Inflammatory macrophage treated with lipopolysaccharide for 1 hour (primary cell): ENCODE measurements at places on chromosomes 4 and X.

- DNase-seq: no peak
Measured at GRCh38 chr4:945274-946102, 13.2 kb downstream of the TMEM175 start.

DNA sequence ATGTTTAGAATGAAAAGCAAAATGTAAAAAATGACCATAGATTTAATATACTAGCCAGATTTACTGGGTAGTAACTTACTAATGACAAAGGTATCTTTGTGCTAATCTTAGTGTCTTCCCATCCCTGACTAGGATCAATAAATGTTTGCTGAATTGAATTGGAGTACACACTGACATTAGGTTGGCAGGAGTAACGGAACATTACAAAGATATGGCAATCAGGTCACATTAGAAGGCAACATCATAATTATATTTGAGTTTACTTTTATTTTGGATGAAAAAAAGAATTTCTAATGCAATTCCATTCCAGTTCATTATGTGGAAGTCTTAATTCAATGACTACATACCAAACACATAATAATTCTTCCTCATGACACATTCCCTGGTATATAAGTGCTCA lies 77.8 kb downstream of the MID1 start:
- DNase-seq: no peak

- no peak for DNase-seq
Measured at GRCh38 chr4:105058177-105058812, 88.4 kb upstream of the TET2 start.

GRCh38 chr4:73603271-73603710 lies 16.9 kb downstream of the RASSF6 start:
- peak; percentile 34 for DNase-seq

GRCh38 chrX:7318241-7318640 lies 170.3 kb upstream of the PUDP start:
- no peak for DNase-seq

- no peak for DNase-seq
Measured at GRCh38 chr4:115154826-115155225, 41.4 kb upstream of the NDST4 start.

DNA sequence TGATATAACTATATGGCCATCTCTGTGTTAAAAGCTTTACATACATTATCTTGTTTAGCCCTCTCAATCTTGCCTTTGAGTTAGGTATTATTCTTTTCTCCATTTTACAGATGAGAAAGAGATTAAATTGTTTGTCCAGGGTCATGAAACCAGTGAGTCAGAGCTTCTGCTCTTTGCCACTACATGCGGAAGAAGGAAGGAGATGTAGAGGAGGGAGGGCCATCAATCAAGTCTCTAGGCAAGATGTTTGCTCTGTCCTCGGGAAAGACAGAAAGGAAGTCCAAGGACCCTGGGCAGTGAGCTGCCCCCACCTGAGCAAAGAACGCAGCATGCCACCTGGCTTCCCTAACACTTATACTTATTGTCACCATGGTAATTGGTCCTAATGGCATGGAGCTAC lies 133.7 kb upstream of the IL1RAPL2 start:
- DNase-seq: no peak

- no peak for DNase-seq
Measured at GRCh38 chr4:126028876-126029275, 714.1 kb downstream of the FAT4 start.

DNA sequence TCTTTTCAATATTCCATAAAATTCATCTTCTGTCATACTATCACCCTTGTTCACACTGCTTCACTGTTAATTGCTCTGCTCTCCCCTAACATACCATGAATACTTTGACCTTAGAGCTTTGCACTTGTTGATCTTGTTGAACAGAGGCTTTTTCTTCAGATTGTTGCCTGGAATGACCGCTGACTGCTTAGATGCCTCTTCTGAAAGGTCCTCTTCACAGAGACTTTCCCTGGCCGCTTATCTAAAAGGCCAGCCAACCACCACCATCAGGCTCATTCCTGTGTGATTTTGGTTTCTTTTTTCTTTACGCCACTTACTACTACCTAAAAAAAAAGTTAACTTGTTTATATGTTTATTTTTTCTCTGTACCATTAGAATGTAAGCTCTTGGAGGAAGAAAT lies 667.7 kb downstream of the STPG2 start:
- DNase-seq: no peak

DNA sequence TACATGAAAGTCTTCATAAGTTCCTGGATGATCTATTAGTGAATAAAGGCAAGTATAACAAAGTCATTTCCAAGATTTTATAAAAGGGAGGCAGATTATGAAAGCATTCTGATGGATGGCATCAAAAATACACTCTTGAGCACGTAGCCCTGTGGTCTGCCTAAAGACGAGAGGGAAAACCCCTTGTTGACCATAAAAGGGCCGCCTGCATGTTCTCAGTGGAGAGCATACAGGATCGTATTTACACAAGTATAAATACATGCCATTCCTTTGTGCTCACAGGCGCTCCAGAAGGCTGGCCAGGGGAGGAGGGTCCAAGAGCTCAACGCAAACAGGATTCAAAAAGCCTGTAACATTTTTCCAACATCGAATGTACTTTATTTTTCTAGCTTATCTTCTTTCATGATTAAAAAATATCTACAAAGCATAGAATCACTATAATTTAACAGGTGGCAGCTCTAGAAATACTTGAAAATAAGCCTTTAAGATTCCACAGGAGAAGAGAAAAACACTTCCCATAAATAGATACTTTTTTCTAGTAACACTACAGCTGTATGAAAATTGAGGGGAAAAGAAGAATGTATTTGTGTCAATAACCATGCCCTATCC lies 29.6 kb downstream of the PDGFC start:
- DNase-seq: no peak

DNA sequence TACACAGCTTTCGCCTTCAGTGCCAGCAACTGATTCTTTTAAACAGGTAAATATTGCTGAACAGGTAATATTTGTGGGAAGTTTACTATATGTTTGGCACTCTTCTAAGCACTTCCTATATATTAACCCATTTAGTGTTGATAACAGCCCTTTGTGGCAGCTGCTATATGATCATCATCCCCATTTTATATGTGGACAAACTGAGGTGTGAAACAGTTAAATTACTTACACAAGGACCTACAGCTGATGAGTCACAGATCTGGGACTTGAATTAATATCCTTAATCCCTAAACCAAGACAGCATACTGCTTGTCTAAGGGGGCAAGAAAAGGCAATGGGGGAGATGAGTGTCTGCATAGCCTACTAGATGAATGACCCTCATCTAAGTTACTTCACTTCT lies 2.9 kb downstream of the SMIM20 start:
- DNase-seq: no peak

DNA sequence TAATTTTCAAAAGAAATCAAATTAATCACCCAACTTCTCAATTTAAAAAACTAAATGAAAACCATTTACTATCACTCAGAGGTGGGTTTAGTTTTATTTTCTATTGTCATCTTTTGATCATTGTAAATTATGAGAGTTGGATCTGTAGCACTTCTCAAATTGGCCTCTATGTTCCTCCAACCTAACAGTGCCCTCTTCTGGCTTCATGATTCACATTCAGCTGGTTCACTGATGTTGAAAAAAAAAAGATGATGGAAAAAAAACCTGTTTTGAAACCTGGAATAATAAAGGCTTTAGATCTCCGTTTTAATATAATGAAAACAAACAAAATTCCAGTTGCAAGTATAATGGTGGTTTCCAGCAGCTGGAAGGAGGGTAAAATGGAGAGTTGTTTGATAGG lies 2.4 kb upstream of the NBDY start:
- peak; percentile 29 for DNase-seq

GRCh38 chr4:88320224-88320779 lies 35.9 kb upstream of the PPM1K start:
- no peak for DNase-seq

DNA sequence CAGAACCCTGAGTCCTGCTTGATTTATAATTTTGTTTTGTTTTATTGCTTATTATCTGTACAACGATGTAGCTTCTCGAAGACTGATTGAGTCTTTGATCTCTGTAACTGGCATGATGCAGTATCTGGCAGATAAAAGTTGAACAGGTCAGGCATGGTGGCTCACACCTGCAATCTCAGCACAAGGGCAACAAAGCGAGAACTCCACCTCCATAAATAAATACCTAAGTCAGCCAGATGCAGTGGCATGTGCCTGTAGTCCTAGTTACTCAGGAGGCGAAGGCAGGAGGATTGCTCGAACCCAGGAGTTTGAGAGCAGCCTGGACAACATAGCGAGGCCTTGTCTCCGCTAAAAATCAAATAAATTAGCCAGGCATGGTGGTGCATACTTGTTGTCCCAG lies 15.7 kb upstream of the WDR19 start:
- no peak for DNase-seq

- no peak for DNase-seq
Measured at GRCh38 chr4:110075083-110075738, 123.2 kb downstream of the ELOVL6 start.

- DNase-seq: no peak
Measured at GRCh38 chr4:57448901-57449300, 338.7 kb upstream of the IGFBP7 start.

GRCh38 chrX:154531626-154532025 lies 15.0 kb downstream of the G6PD start:
- no peak for DNase-seq

DNA sequence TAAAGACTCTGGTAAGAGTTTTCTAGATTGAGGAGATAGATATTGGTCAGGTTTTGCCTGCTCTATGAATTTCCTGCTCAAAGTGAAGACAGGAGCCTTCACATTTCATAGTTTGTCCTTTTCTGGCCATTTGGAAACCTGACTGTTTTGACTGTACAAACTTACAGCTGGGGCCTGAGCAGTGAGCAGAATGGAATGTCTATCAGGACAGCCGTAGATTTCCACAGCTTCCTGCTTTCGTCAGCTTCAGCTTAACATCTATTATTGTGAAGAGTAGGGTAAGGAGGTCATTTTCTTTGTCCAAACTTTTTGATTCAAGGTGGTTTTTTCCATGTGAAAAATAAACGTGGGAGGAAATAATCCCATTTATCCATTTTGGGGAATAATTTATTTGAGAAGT lies 124.3 kb upstream of the DIPK2B start:
- no peak for DNase-seq

- DNase-seq: no peak
Measured at GRCh38 chrX:526295-527224, 104.0 kb upstream of the SHOX start.

- no peak for DNase-seq
Measured at GRCh38 chr4:162732876-162733275, 433.8 kb downstream of the NAF1 start.

- no peak for DNase-seq
Measured at GRCh38 chr4:15918484-15919129, 19.9 kb downstream of the FGFBP1 start.

DNA sequence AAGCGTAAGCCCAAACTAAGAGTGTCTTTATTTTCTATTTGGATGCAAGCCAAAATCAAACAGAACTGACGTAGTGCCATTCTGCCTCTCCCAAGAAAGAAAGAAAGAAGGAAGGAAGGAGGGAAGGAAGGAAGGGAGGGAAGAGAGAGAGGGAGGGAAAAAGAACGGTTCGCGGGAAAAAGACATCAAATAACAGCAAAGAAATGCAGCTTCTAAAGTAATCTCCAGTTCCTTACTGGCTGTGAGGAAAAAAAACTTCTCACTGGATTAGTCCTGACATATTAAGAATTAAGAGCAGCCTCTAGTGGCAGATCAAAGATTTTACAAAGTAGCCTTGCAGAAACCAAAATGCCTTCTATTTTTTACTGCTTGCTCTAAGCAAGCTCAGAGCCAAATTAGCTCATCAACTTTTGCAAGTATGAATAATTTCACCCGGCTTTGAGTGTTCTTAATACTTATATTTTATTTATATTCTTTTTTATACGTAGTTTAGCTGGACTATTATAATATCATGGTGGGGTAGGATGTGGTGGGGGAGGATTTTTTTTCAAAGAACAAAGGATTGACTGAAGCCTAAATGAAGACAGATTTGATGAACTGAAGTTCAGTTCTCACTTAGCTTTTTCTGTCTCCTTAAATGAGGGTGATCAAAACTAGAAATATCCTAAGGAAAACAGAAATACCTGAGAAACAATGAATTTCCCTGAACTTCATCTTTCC lies 36.6 kb downstream of the PITX2 start:
- no peak for DNase-seq

DNA sequence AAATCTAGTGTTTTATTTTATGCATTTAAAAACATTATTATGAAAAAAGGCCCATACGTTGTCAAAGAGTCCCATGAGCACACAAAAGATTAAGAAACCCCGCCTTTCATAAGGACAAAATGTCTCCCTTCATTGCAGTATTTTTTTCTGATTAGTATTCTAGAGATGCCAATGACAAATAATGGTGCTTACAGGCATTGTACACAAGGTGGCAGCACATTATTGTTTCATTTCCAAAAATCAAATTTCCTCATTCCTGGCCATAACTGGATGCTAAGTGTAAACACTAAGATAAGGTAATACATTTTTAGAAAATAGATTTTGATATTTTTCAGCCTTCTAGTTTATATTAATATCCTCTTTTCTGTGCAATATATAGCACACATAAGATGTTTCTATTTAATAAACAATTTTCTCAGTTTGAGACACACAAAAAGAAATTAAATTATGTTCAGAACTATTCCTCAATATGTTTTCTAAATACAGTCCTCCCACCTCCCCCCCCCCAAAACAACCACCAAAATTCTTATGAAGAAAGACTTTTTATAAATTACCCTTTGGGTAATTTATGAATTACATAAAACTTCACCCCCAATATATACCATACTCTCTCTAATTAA lies 47.7 kb downstream of the TIGD2 start:
- peak; percentile 74 for DNase-seq

DNA sequence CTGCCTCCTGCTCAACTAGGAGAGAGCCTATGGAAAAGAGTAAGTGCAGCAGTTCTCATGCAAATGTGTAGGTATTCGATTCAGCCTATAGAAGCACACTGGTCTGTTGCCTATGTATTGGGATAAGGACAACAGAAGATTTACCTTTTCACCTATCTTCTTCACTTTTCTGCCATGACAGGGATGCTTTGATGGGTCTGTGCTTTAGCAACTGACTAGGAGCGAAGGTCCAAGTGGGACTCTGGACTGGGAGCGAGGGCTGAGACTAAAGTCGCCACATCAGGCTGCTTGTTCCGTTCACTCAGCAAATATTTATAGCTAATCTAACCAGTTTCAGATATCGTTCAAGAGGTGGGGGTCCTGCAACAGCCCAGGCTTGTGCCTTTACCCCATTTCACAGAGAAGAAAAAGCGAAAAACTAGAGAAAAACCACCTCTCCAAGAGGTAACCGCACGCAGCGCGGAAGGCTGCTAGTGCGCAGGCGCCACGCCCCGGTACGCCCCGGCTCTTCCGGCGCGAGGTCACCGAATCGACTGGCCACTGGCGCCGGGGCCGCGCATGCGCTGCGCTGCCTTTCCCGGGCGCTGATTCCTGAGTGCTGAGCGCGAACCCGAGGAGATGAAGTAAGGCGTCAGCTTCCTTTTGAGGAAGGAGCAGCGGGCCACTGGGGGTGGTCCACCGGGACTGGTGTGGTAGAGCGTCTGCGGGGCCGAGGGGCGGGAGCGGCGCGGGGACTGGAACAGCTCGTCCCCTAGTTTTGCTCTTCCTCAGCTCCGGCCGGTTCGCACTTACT lies at the start of gene RBMX2:
RBMX2 (plus strand) TSS at position 573 of the 793 bp plus-strand sequence; CDS start at position 619, 46 bp downstream.
- DNase-seq: peak; percentile 74

DNA sequence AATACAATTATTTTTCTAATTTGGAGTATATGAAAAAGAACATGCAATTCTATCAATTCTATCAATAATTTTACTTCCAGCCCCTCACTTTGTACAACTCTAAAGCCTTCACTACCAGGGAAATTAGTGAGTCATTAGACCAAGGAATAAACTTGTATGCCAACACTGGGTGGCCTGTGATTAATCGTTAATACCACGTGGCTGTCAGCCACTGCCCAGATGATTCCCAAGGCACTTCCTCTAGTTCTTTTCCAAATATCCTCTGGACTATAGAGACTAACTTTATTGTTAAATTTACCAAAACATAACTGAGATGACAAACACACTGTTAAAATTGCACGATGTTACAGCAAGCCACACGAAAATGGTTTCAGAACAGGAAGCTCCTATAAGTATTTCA lies 45.7 kb downstream of the MID1 start:
- no peak for DNase-seq
